Retina (tissue), 1 donor: ENCODE measurements at places on chromosomes 11 and 22.

- no peak for DNase-seq
Observed at GRCh38 chr22:22949953-22950352, 62.3 kb downstream of the IGLL5 start.

DNA sequence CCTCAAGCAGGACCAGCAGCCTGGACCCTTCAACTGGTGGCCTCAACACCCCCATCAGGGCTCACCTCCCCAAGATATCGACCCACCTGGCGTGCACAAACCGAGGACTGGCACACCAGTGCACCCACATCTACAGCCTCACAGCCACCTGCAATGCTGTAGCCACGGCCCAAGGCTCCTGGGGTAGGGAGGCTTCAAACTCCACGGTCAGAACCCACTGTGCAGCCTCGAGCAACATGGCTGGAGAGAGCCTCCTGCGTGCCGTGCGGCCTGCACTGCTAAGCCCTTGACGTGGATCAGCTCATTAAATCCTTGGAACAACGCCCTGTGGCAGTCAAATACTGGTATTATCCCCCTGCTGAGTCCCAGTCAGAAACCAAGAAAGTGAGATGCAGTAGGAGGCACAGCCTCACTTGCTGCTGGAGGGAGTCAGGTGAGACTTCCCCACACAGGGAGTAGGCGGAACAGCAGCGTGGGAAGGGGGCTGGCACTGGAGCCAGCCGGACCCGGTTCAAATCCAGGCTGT lies 4.6 kb downstream of the CARD10 start:
- DNase-seq = no peak

- DNase-seq = peak; percentile 33
Observed at GRCh38 chr11:68118706-68119448, 2.3 kb downstream of the CHKA start.

DNA sequence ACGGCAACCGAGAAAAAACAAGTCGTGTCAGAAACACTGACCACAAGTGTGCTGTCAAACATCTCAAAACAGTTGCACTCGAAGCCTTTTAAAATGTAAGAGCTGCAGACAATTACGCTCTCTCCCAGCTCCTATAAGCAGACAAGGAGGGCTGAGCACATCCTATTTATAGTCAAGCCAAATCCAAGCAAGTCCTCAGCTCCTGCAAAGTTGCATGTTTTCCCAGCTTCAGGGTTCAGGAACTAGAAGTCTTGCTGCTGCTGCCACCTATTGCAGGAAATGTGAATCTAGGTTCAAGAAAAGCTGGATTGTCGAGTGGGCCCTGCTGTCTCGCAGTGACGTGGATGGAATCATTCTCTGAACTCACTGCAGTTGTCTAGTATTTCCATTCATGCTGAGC lies 15.5 kb downstream of the EFCAB6 start:
- DNase-seq = peak; percentile 29

DNA sequence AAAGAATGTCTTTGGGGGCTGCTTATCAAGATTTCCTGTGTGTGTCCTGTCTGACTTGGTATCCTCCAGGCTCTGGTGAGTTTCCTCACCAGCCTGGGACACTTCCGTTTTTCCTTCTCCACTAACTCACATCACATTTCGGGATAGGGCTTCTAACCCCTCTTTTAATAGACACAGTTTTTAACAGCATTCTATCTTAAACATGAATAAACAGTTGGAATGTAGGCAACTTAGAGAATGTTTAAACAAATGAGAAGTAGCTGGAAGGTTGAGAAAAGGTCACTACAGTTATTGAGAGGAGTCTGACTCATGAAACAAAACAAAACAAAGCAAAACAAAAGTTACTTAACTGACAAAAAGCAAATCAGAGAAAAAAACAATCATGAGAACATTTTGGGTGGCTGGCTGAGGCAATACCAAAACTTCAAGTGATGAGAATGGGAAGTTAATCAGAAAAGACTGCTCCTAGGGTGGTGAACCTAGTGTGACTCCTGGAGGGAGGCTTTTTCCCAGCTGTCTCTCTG lies 64.7 kb upstream of the CTSC start:
- DNase-seq = no peak

DNA sequence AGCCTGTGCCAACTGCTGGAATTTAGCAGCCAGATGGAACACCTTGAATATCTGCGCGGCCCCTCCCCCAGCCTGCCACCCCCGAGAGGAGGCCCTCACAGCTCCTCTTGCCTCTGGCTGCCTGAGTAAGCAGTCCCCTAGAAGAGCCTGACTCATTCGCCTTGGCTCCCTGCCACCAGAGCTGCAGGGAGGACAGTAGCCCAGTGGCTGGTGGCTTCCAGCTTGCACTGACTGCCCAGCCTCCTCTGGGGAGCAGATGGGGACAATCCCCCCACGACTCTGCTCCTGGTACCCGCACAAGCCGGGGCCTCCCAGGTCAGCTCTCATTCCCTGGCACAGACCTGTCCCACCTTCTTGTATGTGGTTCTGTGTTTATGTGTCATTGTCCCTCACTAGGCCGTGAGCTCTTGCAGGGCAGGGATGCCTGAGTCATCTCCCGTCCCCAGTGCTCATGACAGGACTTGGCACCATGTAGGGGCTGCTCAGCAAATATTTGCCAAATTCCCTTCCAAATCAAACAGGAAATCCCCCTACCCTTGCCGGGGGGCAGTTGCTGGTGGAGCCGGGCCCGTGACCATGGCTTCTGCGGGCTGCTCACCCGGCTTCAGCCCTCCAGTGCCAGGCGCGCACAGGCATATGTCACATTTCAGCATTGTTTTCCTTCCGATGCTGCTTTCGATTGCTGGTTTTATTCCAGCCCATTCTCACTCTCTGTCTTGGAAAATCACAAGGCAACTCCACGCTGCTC lies 43.6 kb downstream of the CACNG2 start:
- DNase-seq = no peak

GRCh38 chr11:119493712-119494111 lies 70.7 kb upstream of the THY1 start:
- DNase-seq = no peak

- no peak for DNase-seq
Observed at GRCh38 chr22:40190501-40190900, 12.8 kb downstream of the TNRC6B start.

DNA sequence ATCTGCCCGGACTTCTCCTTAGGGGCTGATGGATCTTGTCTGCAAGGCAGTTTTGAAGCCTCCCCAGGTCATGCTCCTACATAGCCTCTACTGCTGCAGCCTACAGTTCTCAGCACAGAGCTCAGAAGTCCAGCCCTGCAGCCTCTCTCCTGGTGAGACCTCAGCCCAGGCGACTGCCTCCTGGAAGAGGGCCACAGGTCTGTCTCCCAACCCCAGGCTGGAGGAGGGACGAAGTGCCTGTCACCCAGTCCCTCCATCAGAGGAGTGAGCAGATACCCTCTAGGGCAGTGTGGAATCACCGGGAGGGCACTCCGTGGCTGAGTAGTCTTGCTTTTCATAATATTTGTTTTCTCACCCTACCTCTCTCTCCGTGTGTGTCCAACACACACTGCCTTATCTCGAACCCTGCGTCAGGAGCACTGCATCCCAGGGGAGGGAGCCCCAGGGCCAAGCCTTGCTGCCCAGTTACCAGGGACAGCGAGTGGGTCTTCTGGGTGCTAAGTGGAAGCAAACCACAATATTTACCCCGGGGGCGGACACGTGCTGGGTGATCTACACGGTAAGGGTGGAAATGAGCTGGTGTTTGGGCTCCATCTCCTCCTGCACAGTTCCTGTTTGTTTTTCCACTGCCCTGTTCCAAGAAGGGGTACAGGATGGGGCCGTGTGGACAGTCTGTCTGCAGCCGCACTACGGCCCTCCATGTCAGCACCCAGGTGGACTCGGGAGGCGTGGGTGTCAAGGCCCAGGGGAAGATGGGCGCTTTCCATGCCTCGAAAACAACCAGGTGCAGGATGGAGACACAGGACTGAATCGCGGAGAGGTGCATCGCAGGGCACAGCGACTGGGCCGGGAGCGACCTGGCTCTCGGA lies 133.7 kb upstream of the HSD17B12 start:
- DNase-seq = peak; percentile 43

GRCh38 chr22:19291218-19291579 lies 320 bp downstream of the CLTCL1 start:
- no peak for DNase-seq

GRCh38 chr22:27546157-27546935 lies 255.2 kb downstream of the MN1 start:
- no peak for DNase-seq

DNA sequence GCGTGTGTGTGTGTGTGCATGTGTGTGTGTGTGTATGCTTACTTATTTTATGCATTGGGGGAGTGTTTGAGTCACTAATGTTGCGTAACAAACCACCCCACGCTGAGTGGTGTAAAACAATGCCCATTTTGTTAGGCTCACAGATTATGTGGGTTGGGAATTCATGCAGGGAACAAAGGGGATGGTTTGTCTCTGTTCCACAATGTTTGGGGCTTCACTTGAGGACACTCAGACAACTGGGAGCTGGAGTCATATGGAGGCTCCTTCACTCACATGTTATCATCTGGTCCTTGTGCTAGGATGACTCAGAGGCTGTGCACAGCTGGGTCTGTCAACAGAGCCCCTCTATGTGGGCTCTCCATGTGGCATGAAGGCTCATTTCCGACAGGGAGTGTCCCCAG lies 51.3 kb upstream of the LARGE1 start:
- no peak for DNase-seq

DNA sequence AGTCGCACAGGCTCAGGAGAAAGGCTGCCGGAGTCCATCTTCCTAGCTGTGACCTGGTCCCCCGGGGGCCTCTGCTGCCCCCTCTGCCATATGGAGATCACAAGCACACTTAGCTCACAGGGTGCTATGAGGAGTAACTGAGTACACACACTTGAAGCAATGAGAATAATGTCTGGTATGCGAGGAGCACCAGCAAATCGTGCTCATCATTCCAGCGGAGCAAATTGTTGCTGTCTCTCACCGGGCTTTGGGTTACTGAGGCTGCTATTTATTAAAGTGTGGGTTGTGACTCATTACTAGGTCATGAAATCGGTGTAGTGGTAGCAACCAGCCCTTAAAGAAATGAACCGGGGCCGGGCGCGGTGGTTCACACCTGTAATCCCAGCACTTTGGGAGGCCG lies 48.1 kb upstream of the EIF3D start:
- no peak for DNase-seq

DNA sequence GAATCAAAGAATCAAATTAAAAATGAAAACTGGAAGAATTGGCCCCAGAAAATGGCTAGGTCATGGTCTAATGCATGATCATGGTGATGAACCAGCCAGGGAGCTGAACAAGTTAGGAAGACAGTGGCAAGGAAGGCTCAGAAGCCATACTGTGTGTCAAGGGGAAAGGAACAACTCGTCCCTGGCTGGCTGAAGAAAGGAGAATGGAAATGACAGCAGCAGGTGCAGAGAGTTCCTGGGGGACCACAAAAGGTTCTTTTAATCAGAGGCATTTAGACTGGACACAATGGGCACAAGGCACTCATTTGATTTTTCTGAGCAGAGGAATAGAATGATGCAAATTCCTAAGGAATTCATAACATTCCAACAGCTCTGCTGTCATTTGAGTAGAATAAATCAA lies 209.9 kb downstream of the LARGE1 start:
- no peak for DNase-seq

DNA sequence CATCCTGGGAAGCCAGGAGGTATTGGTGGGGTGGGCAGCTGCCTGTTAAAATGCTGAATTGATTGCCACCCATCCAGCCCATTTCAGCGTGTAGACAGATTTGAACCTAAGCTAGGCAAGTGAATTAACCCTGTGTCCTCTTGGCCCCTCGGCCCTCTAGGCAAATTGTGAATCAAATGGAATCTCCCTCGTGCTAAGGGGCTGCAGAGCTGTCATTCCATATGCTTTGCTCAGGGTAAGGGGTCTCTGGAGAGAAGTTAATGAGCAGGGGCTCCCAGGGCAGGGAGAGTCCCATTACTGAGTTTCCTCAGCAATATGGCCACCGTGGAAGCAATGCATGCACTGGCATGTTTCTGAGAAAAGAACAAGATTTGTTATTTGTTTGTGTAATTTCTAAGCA lies 117.7 kb upstream of the RCN1 start:
- DNase-seq = peak; percentile 41

- peak; percentile 22 for DNase-seq
Observed at GRCh38 chr11:10309163-10310093, 4.6 kb downstream of the ADM start.

DNA sequence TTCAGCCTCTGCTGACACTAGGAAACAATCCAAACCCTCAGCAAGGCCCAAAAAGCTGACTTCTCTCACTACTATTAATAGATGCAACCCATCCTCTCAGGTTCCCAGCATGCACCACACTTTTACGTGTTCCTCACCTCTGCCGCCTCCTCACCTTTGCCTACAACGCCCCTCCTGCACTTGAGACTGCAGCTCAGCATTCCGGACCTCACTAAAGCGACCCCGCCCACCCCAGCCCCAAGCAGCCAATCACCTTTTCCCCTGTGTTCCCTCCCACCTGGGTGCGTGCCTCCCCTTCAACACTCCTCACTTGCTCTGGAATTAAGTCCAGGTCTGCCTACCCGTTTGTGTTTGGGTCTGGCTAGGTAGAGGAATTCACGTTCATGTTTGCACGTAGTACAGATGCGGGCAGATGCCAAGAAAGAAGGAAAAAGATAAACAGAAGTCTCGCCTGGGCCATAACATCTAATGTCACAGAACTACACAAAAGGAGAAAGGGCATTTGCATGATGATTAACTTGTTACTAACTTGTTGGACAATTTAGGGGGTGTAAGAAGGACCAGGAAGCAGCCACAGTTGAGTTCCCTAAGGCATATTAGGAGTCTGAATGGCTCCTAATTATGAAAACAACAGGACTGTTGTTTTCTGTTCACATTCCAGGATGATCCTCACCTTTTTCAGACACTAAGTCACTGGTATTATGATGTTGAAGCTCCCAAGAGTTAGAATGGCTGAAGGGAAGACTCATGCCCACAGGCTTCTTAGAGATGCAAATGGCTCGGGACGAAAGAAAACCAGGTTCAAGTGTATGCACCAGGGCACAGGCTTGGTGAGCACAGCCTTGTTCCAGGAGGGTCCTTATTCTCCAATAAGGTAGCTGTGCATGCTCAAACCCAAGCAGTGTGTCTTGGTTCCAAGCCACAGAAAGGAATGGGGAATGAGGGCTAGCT lies 102.2 kb downstream of the MICAL3 start:
- DNase-seq = no peak

- no peak for DNase-seq
Observed at GRCh38 chr22:42993651-42994275, 21.2 kb downstream of the PACSIN2 start.

- DNase-seq = no peak
Observed at GRCh38 chr11:65390099-65390941, 3.9 kb downstream of the FRMD8 start.

DNA sequence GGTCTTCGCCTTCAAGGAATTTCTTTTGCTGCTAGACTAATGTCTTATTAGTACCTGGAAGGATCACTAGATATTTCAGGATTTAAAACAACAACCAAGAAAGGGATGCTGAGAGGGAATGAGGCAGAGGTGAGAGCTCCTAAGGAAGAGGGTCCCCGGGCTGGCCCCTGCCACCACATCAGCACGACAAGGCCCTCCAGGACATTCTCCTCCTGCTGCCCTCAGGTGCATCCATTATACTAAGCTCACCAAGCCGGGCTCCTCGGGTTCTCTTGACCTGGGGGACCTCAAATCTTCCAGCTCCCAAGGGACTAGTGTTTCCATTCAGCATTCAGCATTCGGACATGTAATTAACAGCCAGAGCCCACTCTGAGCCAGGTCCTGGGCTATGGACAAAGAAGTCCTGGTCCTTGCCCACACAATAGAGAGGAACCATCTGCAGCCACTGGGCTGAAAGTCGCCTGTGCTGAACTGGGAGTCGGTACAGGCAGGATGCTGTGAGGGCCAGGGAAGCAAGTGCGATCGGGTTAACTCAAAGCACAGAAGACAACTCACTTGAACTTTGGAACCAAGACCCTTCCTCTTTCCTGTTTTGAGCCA lies 29.4 kb upstream of the OAF start:
- DNase-seq = no peak
